ENCODE measurements at places on chromosomes 1 and 21. TPM values are rescaled to one million over a fixed set of nuclear protein-coding genes. Genes with fewer than 3 reads are reported as not detected.

DNA sequence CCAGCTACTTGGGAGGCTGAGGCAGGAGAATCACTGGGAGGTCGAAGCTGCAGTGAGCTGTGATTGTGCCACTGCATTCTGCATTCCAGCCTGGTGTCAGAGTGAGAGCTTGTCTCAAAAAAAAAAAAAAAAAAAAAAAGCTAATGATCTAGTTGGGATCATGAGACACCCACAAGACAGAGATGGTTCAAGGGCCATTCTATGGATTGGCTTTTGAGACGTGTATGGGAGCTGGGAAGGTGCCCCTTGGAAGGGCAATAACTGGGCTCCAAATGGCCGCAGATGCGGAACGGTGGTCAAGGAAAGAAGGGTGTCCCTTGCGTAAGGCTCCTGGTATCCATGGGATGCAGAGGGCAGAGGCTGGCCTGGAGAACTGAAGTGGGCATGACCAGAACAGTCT is 6.8 kb upstream of the ADAM15 start:
- H3K27ac ChIP-seq = no peak overlapping the region
- DNase-seq = no peak
- no peak overlapping the region for H3K4me3 ChIP-seq
- peaks cover 2% of the 10 kb centered on the region for H3K27me3 ChIP-seq
- no peaks in the 10 kb centered on the region for H3K4me1 ChIP-seq

DNA sequence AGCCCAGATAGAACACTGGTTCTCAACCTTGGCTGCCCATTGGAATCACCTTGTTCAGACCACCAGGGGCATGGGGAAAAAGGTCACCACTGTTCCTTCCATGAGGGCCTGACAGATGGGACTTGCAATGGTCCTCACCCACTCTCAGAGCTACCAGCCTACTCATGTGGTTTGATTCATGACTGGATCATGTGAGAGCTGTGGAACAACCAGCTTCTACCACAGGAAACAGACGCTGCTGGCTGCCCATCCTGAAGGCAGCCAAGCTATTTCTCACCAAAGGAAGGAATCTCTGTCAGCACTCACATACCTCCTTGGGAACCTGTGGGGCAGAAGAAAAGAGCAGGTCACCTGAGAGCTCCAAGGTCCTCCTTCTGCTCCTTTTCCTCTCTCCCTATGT is 53.6 kb downstream of the CAPN8 start:
- no peaks in the 10 kb centered on the region for H3K4me1 ChIP-seq
- no peak for DNase-seq
- H3K36me3 ChIP-seq = no peaks in the 10 kb centered on the region

GRCh38 chr1:157367091-157367739 is 185.1 kb downstream of the FCRL5 start:
- peaks cover 11% of the 10 kb centered on the region for H3K4me1 ChIP-seq
- no peaks in the 10 kb centered on the region for H3K36me3 ChIP-seq
- H3K4me3 ChIP-seq = no peak overlapping the region
- H3K27me3 ChIP-seq = no peaks in the 10 kb centered on the region
- H3K27ac ChIP-seq = no peak overlapping the region

GRCh38 chr1:95183952-95184351 is 50.1 kb upstream of the RWDD3 start:
- H3K4me1 ChIP-seq = no peaks in the 10 kb centered on the region
- DNase-seq = no peak
- no peaks in the 10 kb centered on the region for H3K36me3 ChIP-seq
- no peak overlapping the region for H3K4me3 ChIP-seq
- no peaks in the 10 kb centered on the region for H3K27me3 ChIP-seq
- no peak overlapping the region for H3K27ac ChIP-seq

GRCh38 chr1:82555501-82555900 is 754.8 kb downstream of the ADGRL2 start:
- no peak for DNase-seq
- H3K36me3 ChIP-seq = no peaks in the 10 kb centered on the region
- no peak overlapping the region for H3K27ac ChIP-seq
- H3K4me3 ChIP-seq = no peak overlapping the region
- no peaks in the 10 kb centered on the region for H3K27me3 ChIP-seq

The PTGFR gene
- not detected for total RNA-seq

The RNF11 gene
- 32.1 TPM for total RNA-seq

The F13B gene
- total RNA-seq = not detected
